ENCODE measurements at places on chromosomes 3 and 15.
A peak's percentile ranks its signal among the peaks of the same experiment; 100 is the strongest.

DNA sequence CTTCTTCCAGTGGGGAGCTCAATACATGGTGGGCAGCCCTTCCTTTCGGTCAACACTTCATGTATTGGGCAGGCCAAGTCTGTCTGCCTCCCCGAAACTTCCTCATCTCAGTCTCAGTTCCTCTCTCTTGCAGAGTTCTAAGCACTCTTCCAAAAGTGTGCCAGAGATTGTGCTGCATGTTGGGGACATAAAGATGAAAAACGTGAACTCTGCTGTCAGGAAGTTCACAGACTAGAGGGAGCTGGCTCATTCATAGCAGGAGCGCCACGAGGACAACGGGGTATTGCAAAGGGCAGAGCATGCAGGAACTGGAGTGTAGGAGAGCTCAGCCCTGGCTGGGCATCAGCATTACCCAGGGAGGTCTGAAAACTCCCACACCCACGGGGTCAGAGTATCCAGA lies 15.3 kb upstream of the EPHB3 start:
- DNase-seq, result no peak

- peak; percentile 32 for DNase-seq
These were observed 164.0 kb downstream of the CHST2 start for GRCh38 chr3:143283432-143284128.

- DNase-seq, result no peak
These were observed 137.0 kb upstream of the CRBN start for GRCh38 chr3:3316521-3316920.

- DNase-seq, result no peak
These were observed 57.1 kb downstream of the CLDN1 start for GRCh38 chr3:190265126-190265525.

DNA sequence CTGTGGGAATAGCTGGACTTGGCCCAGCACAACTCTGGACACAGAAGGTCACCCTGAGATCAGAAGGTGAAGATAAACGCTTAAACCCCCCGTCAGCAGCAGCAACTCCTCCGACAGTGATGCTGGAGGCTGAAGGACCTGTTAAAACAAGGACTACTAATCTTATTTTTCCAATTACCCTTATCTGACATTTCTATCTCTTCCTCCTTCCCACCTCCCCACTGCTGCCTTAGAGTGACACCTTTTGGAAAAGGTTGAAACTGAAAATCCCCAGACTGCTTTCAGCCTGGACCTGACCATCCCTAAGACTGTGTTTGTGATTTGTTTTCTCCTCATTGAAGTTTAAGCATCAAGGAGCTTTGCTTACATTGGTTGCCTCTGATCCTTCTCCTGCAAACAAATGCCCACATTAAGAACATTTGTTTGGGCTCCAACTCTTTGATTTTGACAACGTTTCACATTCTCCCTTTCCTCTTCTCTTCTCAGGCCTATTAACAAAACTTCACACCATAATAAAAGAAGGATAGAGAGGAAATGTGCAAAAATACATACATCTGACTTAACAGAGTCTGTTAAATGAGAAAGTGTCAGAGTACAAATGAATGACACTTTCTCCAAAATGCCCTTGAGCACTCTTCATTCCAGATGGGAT lies 410.6 kb upstream of the WNT5A start:
- no peak for DNase-seq

- no peak for DNase-seq
These were observed 586.0 kb upstream of the TGFBR2 start for GRCh38 chr3:30020380-30020779.

DNA sequence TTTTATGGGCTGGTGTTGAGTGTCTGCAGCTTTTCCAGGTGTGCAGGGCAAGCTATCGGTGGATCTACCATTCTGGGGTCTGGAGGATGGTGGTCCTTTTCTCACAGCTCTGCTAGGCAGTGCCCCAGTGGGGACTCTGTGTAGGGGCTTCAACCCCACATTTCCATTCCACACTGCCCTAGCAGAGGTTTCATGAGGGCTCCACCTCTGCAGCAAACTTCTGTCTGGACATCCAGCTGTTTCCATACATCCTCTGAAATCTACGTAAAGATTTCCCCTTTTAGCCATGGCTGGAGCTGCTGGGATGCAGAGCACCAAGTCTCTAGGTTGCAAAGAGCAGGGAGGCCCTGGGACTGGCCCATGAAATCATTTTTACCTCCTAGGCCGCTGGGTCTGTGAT lies 11.6 kb downstream of the RFX7 start:
- DNase-seq, result no peak

Measured in activated CD4-positive, alpha-beta T cell treated with anti-CD3 and anti-CD28 coated beads for 48 hours (primary cell).